ENCODE measurements at places on chromosomes 2 and 18.

DNA sequence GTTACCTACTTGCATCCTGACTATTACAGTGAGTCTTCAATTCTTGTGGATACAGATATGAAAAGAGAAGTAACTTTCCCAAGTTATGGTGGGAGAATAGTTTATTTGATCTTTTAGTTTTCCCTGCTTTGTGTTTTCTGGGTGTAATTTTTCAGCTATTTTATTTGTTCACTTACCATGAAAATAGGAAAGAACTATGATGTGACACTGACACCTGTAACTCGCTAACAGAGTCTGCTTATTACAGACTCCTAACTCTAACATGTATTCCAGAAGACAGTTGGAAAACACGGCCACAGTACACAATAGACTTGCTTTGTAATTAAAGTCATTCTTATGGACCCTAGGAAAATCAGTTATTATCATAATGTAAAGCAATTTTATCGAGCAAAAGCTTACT lies 323.2 kb downstream of the LRRTM1 start:
- DNase-seq, result no peak

GRCh38 chr2:215930505-215931253 lies 82.7 kb downstream of the MREG start:
- DNase-seq, result no peak

DNA sequence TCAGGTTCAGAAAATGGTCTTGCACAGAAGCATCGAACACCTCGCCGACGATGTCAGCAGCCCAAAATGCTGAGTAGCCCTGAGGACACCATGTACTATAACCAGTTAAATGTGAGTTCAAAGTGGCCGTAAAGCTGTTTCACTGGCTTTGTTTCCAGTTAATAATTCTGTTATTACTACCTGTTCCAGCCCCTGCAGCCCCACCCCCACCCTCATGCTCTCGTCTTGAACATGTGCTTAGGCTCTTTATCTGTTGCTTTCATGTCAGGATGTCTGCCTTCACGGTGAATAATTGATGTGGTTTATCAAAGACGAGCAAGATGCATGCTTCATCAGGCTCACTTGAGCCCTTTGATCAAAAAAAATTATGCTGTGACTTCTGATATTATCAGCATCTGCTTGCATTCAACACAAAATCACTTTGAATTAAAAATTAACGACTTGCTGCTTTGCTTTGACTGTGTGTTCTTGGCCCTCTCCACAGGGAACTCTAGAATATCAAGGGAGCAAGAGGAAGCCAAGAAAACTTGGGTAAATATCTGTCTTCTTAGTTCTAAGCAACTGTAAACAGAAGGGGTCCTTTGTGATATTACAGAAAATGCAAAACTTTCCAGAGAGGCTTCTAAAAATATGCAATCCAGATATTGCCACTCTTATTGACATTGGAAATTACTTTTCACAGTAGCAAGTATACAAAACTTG lies 63.4 kb upstream of the SP5 start:
- no peak for DNase-seq

- DNase-seq, result no peak
Measured at GRCh38 chr2:46009772-46010171, 287.4 kb upstream of the EPAS1 start.

DNA sequence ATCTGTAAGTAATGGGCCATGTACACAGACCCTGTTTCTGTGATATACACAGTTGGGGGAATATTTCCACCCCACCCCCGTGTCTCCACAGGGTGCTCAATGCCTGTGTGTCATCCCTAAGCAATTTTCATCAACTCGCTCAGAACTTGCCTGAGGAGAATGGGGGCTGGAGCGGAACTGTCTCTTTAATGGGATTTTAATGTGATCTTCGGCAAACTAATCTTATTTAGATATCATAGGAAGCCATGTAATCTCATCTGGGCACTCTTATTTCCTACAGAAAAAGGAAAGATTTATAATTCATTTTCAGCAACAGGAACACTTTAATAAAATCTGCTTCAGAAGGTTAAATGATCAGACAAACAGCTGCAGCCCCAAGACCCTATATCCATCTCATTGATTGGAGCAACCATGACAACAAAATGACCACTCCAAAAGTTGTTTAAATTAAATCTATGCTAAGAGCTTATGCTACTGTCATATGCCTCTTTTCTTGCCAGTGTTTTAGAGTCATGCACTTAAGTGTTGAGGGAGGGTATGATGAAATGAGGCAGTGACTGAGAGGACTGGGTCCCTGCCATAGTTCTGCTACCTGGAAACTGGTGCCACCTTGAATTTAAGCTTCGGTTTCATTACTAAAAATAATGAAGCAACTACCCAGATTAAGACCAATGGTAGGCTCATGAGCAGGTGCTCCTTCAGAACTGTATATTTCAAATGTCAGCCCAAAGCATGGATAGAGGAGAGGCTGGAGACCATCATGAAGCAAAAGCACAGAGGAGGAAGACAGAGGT lies 183.1 kb upstream of the DDX18 start:
- DNase-seq, result no peak

DNA sequence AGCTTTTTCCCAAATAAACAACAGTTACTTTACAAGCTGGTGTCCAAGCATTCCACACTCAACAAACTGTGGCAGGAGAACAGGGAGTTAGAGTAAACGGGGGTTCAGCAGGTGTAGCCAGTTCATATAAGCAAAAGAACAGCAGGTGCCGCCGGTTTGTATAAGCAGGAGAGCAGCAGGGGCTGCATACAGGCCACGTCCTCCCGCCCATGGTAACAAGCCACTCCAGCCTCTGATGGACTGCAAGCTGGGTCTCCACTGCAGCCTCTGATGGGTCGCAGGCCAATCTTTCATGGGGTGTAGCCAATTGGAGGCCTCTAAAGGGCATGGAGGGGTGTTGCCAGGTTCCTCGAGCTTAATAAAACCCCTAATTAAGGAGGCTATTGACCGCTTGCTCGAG lies 189.3 kb downstream of the ANKRD30B start:
- DNase-seq, result no peak

DNA sequence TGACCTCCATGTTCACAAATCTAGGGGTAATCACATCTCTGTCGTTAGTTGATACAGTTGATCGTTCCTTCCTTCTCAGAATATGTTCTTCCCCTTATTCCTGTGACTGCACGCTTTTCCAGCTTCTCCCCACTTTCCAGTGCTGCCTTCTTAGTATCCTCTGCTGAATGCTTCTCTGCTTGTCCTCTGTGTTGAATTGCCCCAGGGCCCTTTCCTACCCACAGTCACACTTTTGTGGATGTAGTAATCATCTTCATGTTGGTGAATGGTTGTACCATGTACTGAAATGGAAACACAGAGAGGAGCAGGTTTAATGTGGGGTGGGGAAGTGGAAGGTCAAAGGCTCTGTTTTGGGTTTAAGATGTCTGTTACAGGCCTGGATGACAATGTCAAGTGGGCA lies 47.2 kb downstream of the EML6 start:
- DNase-seq, result no peak

DNA sequence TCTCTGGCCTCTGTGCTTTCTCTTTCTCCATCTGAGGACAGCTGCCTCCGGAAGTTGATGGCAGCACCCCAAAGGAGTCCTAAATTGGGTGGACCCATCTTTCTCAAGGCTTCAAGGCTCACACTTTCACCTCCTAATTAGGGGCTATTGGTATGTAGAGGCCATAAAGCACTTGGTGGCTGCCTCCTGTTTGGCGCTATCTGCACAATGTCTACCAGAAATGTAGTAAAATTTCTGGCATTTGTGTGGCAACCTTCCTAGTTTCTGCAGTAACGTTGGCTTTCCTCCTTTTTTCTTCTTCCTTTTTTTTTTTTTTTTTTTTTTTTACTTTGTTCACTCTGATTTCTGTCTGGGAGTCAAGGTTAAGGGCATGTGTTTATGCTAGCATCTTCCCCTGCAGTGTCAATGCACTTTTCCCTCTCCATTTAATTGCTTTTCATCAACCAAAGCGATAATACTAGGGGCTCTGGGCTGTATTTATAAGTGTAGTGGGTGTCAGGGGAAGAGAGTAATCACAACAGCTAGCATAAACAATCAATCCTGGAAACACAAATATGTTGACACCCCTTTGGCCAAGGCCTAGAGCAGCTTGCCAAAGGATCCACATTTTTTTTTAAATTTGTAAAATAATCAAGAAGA lies 86.0 kb downstream of the TACR1 start:
- DNase-seq, result no peak

DNA sequence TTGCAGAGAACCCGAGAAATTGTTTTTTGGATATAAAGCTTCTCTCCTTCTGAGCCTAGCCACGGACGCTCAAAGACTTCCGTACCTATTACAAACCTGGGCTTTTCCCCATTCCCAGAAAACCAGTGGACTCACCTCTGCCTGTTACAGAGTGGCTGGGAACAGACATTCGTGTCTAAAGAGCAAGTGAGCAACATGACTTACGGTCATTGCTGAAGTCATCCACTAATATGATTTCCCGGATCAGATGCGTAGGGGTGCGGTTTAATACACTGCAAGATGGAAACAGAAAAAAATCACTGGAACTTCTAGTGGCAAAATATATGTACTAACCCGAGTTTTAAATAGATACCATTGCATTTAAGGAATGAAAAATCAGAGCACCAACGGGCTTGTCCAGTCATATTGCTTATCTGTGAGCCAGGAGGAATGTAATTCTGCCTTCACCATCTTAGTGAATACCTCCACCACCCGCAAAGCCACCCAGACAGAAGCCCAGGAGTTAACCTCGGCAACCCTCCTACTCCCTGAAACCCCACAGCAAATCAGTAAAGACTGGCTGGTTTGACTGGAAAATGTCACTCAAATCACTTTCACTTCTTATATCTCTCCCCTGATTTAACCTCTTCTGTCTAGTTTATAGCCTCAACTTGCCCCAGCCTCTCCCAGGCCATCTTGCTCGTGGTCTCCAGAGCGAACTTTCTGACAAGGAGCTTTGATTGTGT lies 151.1 kb upstream of the CAPN13 start:
- no peak for DNase-seq

DNA sequence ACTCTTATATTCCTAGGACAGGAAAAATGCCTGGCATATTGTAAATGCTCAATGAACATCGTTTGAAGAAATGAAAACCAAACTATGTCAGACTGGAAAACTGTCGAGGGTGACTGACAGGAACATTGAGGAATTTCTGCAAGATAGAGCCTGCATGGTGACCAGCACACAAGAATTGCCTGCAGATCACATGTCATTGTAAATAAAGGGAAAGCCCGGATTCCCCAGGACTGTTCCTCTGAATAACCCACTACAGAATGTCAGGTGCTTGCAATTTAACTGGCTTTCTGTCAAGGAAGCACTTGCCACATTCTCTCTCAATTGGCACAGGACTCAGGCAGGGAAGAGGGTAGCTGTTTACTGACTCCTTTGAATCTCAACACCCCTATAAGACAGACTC lies 129.0 kb upstream of the REG3G start:
- DNase-seq, result no peak

GRCh38 chr2:63425606-63426005 lies 162.7 kb downstream of the WDPCP start:
- DNase-seq, result peak; percentile 14

GRCh38 chr2:193469251-193469650 lies 1274.5 kb upstream of the TMEFF2 start:
- DNase-seq, result no peak

DNA sequence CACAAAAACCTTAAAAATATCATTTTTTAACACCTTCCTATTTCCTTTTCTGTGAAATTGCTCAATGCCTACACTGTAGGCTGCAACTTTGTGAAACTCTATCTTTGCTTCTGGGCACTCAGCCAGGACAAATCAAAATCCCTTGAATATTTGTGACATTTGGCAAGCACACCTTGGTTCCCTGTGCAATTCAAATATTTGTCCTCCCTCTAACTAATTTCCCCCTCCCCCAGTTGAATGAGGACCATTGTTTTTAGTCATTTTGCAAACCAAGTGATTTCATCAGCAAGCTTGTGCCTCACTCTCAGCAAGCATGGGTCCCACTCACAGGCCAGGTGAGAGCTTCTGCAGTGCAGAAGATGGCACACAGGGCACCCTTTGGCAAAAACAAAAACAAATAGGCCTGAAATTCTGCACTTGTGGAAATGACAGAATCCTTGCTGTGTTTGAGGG lies 541.5 kb downstream of the CNTNAP5 start:
- DNase-seq, result no peak

- peak; percentile 91 for DNase-seq
Measured at GRCh38 chr2:67256892-67257291, 140.2 kb upstream of the ETAA1 start.

GRCh38 chr2:176125772-176126054 lies 3.2 kb downstream of the HOXD9 start:
- DNase-seq, result no peak

- DNase-seq, result no peak
Measured at GRCh38 chr18:13612196-13612997, 114.0 kb downstream of the FAM210A start.

DNA sequence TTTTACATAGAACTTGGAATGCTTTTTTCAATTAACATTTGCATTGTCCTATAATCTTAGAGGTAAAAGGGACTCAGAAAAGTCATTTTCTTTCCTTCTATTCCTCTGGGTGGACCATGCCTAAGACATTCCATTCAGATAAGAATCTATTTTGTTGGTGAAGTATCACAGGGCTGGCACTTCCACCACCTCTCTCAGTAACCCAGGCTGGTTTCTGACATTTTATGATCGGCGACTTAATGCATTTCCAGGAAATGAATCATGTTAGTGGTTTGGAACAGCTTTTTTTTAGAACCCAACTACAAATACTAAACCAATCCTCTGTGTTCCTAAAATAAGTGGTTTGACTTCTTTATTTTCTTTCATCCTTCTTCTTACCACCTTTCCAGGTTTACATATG lies 27.0 kb downstream of the GAD1 start:
- peak; percentile 7 for DNase-seq

DNA sequence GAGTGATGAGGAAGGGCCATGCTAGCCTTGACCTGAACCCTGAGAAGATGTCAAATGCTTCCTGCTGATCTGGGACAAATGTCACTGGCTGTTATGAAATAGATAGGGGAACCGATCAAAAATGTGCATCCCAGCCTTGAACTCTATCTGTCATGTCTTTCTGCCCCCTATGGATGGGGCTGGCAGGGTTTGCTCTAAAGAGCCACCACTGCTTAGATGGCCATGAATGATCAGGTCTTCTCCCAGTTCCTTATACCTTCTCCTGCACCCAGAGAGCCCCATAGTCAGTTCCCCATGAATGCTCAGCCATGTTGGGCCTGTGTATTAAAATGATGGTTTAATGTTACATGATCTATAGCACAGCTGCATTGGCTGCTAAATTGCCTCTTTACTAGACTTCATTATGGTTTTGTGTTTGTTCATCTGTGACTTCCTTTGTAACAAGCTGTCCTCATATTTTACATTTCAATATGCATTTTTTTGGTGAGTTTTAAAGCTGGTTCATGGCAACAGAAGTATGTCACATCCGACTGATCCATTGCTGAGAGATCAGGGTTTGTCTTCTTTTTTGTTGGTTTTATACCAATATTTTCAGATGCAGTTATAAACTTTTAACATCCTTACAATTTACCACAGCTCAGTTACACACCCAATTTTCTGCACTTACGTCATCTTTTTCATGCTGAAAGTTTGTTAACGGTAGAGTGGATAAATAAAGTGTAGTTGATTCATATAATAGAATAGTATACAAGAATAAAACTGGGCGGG lies 56.3 kb upstream of the SMAD2 start:
- DNase-seq, result no peak

Data from AG04449 (cell line).